NCI-H1105 treated with DMSO at 0.1 percent for 48 hours (cell line): ENCODE measurements at places on chromosomes 12 and 14.

GRCh38 chr12:132606466-132606865, 3.9 kb downstream of the LRCOL1 start:
- no peak for DNase-seq

- DNase-seq: peak; percentile 93
Observed at GRCh38 chr12:3698218-3698974, 54.5 kb downstream of the CRACR2A start.

DNA sequence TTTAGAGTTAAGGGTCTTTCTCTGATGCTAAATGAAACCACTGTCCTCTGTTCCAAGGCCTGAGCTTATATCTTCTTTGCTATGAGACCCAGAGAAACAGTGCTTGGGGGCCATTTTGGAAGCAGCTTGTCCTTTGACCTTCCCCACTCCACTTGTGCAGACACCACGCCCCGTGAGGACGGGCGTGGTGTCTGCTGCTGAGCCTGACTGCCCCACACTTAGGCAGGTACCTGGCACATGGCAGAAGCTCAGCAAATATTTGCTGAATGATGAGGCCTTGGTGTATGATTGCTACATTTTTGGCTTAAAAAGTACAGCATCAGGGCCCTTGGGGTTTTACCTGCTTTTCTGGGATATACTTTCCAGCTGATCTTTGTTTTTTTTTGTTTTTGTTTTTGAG, 69.9 kb downstream of the RASSF3 start:
- DNase-seq: no peak

- no peak for DNase-seq
Observed at GRCh38 chr12:53980802-53981496, 4.0 kb upstream of the HOXC10 start.

- DNase-seq: no peak
Observed at GRCh38 chr14:42929806-42930480, 1323.3 kb downstream of the LRFN5 start.

GRCh38 chr14:67575684-67576083, 24.4 kb downstream of the PIGH start:
- DNase-seq: no peak

DNA sequence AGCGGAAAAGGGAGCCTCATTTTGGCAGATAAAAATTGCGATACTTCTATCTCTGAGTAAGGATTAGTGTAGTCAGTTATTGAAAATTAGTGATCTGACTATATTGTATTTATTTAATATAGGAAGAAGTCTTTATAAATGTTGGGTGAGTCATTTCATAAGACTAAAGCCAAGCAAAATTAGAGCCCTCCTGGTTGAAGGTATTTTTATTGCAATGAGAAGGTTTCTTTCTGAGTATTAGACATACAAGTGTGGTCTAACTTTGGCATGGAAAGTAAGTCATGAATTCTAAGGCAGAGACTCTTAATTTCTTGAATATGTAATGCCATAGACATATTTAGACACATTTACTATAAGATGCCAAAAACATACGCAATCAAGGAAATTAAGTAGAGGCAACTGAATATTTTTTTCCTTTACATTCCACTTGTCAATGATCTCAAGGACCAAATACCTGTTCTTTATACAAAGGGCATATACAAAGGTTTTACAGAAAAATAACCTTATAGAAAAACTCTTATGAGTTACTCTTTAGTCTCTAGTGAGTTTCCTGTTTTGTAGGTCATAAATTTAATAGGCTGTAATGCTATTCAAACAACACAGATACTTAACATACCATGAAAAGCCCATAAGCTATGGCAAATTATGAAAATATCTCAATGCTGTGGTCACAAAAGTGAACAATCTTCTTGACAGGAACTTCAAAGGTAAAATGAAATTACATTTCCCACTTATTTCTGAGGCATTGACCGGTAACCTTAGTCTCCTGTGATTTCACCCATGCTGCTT, 156.6 kb upstream of the BTG1 start:
- DNase-seq: no peak

GRCh38 chr12:107351713-107352112, 258.4 kb upstream of the CRY1 start:
- no peak for DNase-seq
